ENCODE measurements at places on chromosomes 13 and 19.

DNA sequence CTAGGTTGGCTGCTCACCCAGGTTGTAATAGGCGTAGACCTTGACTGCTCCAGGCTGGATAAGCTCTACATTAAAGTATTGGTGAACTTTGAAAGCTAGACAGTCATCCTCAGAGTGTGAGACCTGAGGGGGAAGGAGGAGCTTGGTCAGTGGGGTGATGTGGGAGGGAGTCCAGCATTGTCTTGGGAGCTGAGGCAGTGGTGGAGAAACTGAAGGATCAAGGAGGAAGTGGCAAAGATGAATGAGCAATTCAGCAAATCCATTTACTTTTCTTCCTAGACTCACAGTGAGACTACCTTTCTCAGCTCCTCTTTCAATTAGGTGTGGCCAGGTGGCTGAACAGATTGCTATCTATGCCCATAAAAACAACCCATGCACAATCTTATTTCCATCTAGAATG lies 10.2 kb upstream of the TNFSF14 start:
- no peak for DNase-seq

DNA sequence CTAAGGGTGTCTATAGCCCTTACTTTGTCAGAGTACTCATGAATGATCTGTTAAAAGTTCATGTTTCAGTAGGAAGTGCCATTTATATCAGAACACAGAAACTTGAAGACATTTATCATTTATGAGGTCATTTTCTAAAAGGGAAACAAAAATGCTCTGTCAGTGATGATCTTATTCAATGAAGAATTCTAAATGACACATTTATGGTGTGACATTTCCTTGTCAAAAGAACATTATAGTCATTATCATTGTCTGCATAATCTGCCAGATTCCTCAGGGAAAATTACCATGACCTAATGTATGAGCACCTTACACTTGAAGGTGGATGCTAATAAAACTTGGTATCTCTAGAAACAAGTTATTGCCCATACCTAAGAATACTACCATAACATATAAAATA lies 853.8 kb upstream of the SLITRK6 start:
- no peak for DNase-seq

GRCh38 chr13:25872481-25873241 lies 179.2 kb downstream of the SHISA2 start:
- no peak for DNase-seq

DNA sequence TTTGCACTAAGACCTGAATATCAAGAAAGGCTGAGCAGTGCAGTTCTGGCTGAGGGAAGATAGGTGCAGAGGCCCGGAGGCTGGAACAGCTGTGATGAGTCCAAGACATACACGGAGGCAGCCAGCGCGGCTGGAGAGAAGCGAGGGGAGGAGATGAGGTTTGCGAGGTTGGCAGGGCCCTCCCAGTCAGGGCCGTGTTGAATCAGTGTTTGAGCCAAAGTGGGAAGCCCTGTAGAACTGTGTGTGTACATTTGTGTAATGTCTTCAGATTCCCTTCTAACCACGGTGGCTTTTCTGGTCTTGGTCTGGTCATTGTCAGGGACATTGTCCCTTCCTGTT lies 34.9 kb downstream of the PAK4 start:
- DNase-seq, result no peak

DNA sequence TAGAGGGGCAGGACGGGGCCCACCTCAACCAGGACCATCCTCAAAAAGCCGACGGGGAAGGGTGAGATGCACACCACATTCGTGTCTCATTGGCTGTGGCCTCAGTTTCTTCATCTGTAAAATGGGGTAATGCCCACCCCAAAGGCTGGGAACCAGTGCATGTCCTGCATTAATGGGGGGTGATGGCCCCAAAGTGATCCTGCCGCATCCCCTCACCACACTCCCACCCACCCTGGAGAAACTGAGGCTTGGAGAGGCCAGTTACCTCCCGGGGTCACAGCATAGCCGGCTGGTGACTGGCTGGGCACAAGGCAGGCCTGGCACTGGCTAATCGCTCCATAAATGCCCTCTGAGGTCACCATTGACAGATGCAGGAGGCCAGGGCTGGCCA lies 640 bp upstream of the MIDN start:
- no peak for DNase-seq

- no peak for DNase-seq
Observed at GRCh38 chr13:113077953-113078901, 27.4 kb upstream of the F7 start.

- DNase-seq, result no peak
Observed at GRCh38 chr19:51959791-51960190, 26.8 kb downstream of the ZNF350 start.

- DNase-seq, result no peak
Observed at GRCh38 chr13:97266772-97267417, 44.8 kb downstream of the MBNL2 start.

Measured in stimulated activated CD4-positive, alpha-beta T cell treated with anti-CD3 and anti-CD28 coated beads, TNF-alpha, amount 100 ng/mL, for 24 hours (primary cell).